ENCODE measurements at places on chromosomes 7 and 10.

GRCh38 chr10:36531621-36532020 is 593.8 kb upstream of the ANKRD30A start:
- no peak for DNase-seq

GRCh38 chr10:49298983-49299815 is at the start of gene C10orf71:
Gene C10orf71 (plus strand): TSS chr10:49299170. CDS start chr10:49322546, 23,376 bp downstream.
- DNase-seq, result no peak

GRCh38 chr7:151883857-151884256 is 6.9 kb upstream of the PRKAG2 start:
- no peak for DNase-seq

- DNase-seq, result no peak
These were observed 60.8 kb upstream of the SORCS3 start for GRCh38 chr10:104580321-104580720.

GRCh38 chr7:32126843-32127242 is 56.6 kb upstream of the PDE1C start:
- no peak for DNase-seq

DNA sequence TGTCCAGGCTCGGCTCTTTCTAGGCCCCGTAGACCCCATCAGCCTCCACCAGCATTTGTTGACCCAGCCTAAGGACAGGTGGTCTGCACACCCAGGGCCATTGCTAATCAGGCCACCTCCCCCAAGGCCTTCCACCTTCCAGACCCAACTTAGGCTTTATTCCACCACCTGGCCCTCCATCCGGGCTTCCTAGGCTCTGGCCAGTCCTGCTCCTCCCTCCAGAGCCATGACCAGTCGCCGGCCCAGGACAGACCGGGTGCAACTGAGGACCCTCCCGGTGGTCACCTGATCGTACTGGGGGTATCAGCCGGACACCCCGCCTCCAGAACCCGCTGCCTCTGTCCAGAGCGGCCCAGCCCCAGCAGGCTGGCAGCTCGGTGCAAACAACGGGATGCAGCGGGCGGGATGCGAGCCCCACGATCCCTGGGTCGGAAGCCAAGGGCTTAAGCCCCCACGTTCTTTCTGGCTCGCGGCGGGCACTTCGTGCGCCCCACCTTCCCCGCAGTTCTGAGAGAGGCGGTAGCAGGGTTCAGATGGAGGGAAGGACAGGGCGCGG is 545 bp downstream of the NACAD start:
- no peak for DNase-seq

DNA sequence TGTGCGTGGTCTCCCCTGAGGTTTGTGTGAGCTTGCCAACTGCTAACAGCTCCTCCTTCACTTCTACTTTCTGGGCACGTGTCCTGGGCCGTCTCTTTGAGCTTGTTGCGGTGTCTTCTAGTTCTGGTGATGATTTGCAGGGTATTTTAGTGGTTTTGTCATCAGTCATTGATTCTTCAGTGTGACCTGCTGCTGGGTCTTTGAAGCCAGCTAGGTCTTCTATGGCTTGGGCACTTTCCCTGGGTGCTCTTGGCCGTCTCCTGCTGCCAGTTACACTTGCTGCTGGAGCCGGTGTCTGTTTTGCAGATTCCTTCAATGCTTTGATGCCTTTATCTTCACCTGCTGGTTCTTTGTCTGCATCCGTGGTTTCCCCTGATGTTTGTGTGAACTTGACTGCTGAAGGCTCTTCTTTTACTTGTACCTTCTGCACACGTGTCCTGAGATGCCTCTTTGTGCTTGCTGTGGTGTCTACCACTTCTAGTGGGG is 23.0 kb downstream of the MKI67 start:
- peak; percentile 48 for DNase-seq

All from T-cell (primary cell).